Daoy (cell line): ENCODE measurements at places on chromosomes 11 and 22. TPM values are rescaled to one million over a fixed set of nuclear protein-coding genes. Genes with fewer than 3 reads are reported as not detected.

DNA sequence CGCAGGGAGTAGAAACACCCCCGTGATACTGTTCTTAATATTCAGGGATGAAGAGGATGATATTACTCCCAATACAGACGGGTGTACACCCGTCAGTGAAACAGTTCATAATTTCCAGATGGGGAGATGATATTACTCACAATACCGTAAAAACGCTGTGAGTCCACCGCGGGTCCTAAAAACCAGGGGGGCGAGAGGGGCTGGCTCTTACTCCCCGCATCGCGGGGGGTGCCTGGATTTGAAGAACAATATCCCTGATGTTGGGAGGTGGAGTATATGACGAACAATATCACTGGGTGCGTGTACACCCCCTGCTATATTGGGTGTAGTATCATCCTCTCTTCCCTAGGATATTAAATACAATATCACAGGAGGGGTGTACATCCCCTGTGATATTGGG is 20.5 kb upstream of the APOL5 start:
- DNase-seq: no peak

DNA sequence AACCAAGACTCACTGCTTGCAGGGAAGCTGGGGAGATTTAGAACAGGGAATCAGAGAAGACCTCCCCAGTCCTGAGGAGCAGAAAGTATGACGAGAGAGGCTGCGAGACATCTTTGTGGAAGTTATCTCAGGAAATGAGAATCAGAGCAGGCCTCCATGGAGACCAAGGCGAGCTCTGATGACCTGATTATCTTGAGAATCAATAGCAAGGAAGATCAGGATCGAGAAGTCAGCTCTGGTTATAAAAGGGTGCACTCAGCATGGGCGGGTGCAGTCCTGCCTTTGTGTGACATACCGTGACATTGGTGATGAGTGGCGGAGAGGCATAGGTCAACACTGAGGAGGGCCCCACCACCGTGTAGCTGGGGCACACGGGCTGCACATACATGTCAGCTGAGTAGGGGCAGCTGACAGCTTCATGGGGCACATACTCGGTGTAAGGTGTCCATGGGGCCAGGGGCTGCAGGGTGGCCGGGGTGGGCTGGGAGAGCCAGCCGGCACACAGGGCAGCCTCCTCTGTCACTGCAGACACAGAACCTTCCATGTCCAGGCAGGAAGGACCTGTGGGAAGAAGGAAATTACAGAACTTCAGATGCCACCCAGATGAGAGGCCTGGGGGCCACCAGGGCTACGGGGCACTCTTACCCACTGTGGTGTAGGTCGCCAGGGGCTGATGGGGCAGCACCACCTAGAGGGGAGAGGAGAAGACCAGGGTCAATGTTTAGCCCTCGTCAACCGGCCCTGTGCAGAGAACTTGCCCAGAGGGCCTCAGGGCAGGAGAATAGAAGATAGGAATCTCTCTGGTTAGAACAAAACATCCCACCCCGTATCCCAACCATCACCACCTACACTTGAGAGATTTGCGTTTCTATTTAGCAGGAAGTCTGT is 21.7 kb downstream of the POU2AF1 start:
- no peak for DNase-seq

Gene KRTAP5-9
- not detected in 2 replicates for total RNA-seq

GRCh38 chr11:65579291-65579690 is 3.4 kb downstream of the EHBP1L1 start:
- DNase-seq: no peak
